Astrocyte (in vitro differentiated cells and primary cell): ENCODE measurements at places on chromosomes 12 and 14. TPM values are rescaled to one million over a fixed set of nuclear protein-coding genes. Genes with fewer than 3 reads are reported as not detected.

CNTN1 gene
- 1.7 and 2.1 TPM in 2 replicates for total RNA-seq

SUSD6 gene
- total RNA-seq: 25.6 and 30.6 TPM in 2 replicates

P3H3 gene
- 101 and 123 TPM in 2 replicates for total RNA-seq

LMO3 gene
- 0.98 and 0.99 TPM in 2 replicates for total RNA-seq

SERPINA10 gene
- not detected in 2 replicates for total RNA-seq

CLBA1 gene
- total RNA-seq: 6.3 and 7.2 TPM in 2 replicates

PLEK2 gene
- 0.75 and 1.3 TPM in 2 replicates for total RNA-seq

OTUB2 gene
- total RNA-seq: 3.1 and 3.3 TPM in 2 replicates

STAB2 gene
- total RNA-seq: not detected in 2 replicates

OAS3 gene
- total RNA-seq: 33.8 and 37.1 TPM in 2 replicates
